MCF 10A (cell line): ENCODE measurements at places on chromosomes 5 and 9. TPM values are rescaled to one million over a fixed set of nuclear protein-coding genes. Genes with fewer than 3 reads are reported as not detected.

- DNase-seq, result peak; percentile 93
Measured at GRCh38 chr9:95793924-95794828, 81.3 kb upstream of the ERCC6L2 start.

- DNase-seq, result peak; percentile 9
Measured at GRCh38 chr5:67400752-67401151, 204.2 kb upstream of the CD180 start.

GRCh38 chr5:150734579-150735384 is 24.0 kb downstream of the DCTN4 start:
- peak; percentile 22 for DNase-seq

GRCh38 chr5:32707418-32707997 is 3.6 kb upstream of the NPR3 start:
- peak; percentile 50 for DNase-seq

- no peak for DNase-seq
Measured at GRCh38 chr9:11892401-11892800, 800.8 kb upstream of the TYRP1 start.

GRCh38 chr9:129336601-129337331 is 158.7 kb upstream of the IER5L start:
- DNase-seq, result no peak

- no peak for DNase-seq
Measured at GRCh38 chr9:110619831-110620230, 40.3 kb upstream of the SVEP1 start.

DNA sequence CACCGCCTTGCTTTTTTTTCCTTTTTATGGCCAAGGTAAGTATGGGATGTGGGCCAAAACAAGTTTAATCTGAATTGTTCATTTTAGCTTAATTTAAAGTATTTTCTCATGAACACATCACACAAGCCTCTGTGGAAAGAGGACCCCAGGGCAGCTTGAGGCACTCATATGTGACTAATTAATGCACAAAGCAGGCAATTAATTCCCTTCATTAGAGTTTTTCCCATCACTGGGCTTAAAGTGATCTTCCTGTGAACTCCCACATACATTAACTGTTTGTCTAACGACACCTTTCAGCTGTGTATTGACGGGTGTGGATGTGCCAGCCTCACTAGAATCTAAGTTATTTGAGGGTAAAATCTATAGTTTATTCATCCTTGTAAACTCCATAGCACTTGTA is 103.3 kb downstream of the MRPS27 start:
- no peak for DNase-seq

DNA sequence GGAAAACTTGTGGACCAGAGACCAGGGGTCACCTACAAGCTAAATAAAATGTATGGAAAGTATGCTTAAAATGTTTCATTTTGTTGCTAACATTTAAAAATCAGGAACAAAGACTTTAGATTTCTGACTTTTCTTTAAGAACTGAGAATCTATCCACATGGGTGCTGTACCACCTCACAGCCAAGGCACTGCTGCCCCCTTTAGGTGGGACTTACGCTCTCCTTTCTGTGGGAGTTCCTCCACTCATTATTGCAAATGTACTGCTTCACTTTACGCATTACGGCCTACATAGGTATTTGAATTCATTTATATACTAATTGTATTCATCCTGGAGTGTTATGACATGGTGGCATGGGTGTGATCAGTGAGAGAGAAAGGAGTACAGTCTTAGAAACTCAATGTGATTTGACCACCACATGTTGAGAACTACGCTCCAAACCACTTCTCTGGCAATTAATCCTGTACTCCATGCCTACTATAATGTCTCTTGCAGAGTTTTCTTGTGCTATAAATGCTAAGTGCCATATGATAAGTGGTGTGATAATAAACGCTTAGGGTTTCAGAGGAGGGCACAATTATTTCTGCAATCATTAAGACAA is 24.7 kb upstream of the CETN3 start:
- DNase-seq, result peak; percentile 54

DNA sequence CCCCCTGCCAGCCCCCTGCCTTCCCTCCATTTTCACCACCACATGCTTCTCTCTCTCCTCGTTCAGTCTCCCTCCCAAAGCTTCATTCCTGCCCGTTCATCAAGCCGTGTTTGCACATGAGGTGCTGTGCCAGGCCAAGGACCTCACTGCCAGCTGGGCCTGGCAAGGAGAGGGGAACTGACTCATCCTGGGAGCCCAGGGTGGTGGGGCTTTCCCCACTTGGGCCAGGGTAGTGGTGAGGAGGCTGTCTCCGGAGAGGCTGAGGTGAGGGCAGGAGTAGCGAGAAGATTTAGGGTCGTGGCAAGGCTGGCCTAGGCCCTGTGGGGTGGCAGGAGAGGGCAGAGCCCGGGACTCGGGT is 30.4 kb upstream of the NOTCH1 start:
- DNase-seq, result peak; percentile 94

GRCh38 chr9:114343471-114344187 is 14.0 kb downstream of the ORM2 start:
- DNase-seq, result no peak

DNA sequence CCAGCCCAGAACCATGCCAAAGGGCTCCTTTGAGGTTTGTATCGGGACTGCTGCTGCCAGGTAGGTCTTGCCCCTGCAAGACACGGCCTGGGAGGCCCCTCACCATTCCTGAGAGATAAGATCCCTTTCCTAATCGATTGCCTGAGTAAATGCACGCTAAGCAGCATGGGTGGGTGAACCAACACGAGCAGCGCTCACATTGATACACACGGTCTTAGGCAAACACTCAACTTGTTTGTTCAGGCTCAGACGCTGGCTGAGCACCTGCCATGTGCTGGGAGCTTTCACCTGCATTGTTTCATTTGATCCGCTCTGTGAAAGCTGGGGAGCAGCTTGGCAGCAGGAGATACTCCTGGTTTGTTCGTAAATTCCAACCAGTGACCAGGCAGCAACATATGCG is 76.9 kb upstream of the NEURL1B start:
- DNase-seq, result no peak

GRCh38 chr9:135486267-135487065 is 6.9 kb downstream of the PPP1R26 start:
- DNase-seq, result no peak

DNA sequence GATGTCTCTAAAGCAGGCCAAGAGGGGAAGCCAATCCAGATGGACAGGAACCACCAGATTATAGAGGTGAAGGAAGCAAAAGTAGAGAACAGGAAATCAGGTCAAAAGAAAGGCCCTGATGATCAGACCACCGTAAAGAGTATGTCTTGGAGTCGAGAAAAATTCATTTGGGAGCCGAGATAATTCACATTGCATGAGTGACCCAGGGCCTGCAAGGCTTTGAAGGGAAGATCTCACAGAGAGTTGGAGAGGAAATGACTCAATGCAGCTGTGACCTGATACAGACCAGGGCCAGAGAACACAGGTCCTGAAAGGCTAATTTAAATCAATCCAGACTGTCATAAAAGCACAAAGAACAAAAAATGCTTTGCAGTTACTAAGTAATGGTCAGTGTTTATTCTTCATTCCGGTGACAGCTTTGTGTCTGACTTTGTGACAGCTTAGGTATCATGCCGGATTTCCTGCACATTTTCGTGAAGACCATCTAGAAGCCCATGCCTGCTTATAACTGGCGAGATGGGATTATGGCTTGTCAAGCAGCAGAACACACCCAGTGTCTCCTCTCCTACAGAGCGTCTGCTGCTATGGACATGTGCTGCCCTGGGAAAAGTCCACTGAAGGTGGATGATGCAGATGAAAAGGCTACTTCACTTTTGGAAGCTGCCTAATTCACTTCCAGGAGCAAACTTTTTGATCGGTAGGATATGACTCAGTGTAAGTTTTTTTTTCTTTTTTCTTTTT is 5.8 kb upstream of the ACTBL2 start:
- peak; percentile 49 for DNase-seq

DNA sequence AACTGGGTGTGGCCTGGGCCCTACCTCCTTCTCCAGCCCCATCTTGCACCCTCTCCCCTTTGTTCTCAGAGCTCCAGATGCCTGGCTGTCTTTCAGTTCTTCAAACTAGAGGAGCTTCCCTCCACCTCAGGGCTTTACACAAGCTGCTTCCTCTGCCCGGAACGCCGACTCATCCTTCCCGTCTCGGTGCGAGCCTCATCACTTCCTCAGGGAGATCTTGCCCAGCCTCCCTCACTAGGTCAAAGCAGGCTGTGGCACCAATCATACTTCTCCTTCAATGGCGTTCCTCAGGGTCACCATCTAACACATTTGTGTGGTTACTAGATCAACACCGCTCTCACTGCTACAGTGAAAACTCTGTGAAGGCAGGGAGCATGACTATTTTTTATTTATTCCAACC is 56.2 kb upstream of the ZSWIM6 start:
- peak; percentile 80 for DNase-seq

Gene GFI1B
- total RNA-seq, result not detected in 2 replicates

Gene PCDHGA3
- total RNA-seq, result 0.07 and 0.25 TPM in 2 replicates

Gene CDH9
- not detected in 2 replicates for total RNA-seq

Gene ICE1
- 25.7 and 28.4 TPM in 2 replicates for total RNA-seq

Gene PCDHAC2
- total RNA-seq, result 9.3 and 12.3 TPM in 2 replicates

Gene SUB1
- 269 and 302 TPM in 2 replicates for total RNA-seq

Gene FAM153A
- total RNA-seq, result not detected in 2 replicates

Gene GCNT4
- total RNA-seq, result 1.4 and 1.8 TPM in 2 replicates
